ENCODE measurements at places on chromosomes 1 and 21.

DNA sequence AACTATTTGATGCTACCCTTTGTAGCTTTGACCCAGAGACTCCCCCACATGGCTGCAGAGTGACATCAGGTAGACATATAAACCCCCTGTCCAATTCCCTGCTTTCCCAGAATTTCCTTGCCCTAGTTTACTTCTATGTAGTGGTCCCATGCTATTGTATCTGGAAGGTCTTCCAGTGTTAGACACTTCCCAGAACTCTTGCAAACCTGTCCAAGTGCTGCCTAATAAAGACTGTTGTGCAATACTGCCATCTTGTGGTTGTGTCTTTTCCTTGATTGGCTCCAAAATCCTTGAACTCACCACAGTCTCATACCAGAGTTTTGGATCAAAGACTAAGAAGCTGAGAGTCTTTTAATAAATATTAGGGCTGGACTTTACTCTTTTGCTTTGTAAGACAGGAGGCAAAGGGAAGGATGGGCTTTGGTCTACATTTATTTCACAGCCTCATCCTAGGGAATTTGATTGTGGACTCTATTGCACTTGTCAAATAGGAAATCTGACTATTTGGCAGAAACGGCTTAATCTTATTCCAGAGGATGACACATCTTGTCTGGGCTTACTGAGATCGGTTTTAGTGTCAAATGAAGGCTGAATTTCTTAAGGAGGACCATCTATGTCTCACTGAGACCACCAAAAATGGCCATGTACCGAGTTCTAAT, 169.9 kb downstream of the LRRC7 start:
- DNase-seq = peak; percentile 3

- no peak for DNase-seq
Observed at GRCh38 chr1:245969283-245969682, 537.8 kb downstream of the SMYD3 start.

DNA sequence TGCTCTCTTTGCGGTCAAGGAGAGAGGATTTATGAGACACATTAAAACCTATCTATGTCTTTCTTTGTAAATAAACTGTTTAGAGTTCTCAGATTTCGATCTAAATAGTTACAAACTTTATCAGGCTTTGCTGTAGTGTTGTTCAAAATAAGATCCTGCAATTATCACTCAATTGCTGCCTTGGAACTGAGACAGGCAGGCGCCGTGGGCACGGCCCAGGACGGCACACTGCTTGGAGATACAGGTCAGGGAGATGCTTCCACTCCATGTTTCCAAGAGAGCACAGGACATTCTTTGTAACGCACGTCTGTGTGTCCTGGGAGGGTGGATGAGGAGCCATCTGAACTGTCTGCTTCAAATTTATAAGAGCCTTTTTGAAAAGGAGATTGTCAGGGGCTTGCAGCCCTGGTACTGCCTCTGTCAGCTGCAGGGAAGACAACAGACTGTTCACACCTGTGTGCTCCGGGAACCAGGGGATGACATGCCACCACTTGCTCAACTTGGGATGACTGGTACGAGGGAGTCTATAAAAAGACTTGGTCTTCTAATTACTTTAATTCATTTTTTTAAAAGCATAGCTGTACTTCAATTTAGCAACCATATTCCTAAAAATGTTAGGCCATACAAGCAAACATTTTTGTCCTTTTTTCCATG, 472.9 kb upstream of the RUNX1 start:
- DNase-seq = no peak

GRCh38 chr21:17542371-17543011, 29.6 kb downstream of the CXADR start:
- no peak for DNase-seq

DNA sequence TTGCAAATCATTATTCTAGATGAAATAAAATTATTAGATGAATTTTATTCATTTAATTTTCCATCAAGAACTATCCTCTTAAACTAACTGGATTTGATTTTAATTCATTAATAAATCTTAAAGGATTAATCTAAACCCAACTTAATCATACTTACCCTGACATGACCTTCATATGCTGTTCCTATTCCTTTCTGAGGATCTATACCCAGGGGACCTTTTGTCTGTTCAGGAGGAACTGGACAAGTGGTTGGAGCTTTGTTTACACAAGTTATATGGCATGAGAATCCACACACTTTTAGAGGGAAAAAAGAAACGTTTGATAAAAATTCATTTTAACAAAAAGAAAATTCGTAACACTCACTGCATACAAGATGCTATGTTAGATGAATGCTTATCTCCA, 95.2 kb downstream of the COQ8A start:
- DNase-seq = no peak

- DNase-seq = no peak
Observed at GRCh38 chr1:216223486-216223885, 199.8 kb downstream of the USH2A start.

DNA sequence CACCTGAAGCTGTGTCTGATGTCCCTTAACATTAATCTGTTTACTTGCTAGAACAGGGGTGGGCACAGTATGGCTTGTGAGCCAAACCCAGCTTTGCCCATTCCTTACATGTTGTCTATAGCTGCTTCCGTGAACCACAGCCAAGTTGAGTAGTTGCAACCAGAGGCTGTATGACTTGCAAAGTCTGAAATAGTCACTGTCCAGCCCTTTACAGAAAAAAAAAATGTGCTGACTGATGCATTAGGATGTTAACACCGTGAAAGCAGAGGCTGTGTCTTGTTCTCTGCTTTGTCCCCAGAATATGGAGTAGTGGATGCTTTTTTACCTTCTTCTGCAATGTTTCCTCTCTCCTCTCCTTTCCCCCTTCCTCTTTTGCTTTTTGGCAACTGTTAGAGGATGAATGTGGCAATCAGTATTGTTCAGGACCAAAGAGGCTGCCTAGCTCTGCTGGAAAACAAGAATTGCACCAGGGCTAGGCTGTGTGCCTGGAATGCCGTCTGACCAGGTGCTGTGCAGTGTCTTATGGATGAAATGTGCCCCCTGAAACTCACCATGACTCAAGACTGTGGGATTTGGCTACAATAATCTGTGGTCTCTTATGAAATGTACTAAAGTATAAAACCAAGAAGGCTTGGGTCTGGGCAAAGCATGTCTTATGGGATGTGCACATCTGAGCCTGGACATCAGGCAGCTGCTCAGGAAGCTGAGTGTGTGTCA, 79.6 kb upstream of the GCLM start:
- DNase-seq = no peak

- peak; percentile 29 for DNase-seq
Observed at GRCh38 chr1:16367968-16368890, 1.2 kb downstream of the SZRD1 start.

GRCh38 chr1:9256332-9256731, 21.8 kb downstream of the H6PD start:
- DNase-seq = no peak

DNA sequence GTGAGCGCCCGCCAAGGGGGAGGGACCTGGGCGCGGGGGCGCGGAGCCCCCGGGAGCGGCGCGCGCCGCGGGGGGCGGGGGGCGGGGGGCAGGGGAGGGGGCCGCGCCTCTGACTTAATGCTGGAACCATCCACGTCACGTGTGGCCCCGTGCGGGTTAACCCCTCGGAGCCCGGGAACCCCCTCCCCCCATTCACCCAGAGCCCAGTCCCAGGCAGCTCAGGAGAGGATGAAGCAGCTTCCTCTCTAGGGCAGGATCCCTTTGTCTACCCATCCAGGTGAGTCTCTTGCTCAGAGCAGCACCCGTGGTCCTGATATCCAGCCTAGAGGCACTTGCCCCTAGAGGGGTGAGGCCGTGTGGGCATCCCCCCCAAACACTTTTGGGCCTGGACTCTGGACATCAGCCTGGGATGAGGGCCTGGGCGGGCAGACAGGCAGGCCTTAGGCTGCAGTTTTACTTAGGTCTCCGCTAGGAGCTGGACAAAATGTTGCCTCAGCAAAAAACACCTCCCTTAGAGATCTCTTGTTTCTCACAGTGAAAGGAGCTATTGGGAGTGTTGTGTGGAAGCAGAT, at the start of gene ALX3:
Gene ALX3, minus strand, starts transcription at position 2 of the 572 bp plus-strand sequence. CDS start 60 bp downstream, outside the sequence.
- no peak for DNase-seq

GRCh38 chr1:89734442-89734841, 86.4 kb upstream of the LRRC8D start:
- no peak for DNase-seq

GRCh38 chr1:51666478-51666877, 49.6 kb downstream of the OSBPL9 start:
- no peak for DNase-seq

- no peak for DNase-seq
Observed at GRCh38 chr1:72915581-72915980, 633.2 kb upstream of the NEGR1 start.

DNA sequence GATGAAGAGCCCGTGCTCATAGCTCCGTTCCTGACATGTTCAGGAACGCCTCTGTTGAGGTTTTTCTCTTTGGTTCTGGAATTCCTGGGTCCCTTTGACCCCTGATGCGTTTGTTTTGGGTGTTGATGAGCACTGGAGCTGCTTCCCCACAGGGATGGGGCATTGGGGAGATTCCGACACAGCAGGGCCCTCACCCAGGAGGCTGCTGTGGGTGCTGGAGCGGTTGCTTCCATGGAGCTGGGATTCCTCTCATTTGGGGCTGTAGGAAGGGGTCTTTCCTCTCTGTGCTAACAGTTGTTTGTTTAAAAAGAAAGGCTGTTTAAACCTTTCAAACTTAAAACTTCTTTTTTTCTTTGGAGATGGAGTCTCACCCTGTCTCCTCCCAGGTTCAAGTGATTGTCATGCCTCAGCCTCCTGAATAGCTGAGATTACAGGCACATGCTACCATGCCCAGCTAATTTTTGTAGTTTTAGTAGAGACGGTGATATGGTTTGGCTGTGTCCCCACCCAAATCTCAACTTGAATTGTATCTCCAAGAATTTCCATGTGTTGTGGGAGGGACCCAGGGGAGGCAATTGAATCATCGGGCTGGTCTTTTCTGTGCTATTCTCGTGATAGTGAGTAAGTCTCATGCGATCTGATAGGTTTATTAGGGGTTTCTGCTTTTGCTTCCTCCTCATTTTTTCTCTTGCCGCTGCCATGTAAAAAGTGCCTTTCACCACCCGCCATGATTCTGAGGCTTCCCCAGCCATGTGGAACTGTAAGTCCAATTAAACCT, 48.9 kb downstream of the SKI start:
- DNase-seq = no peak

GRCh38 chr1:9349331-9349851, 56.7 kb downstream of the SPSB1 start:
- no peak for DNase-seq

DNA sequence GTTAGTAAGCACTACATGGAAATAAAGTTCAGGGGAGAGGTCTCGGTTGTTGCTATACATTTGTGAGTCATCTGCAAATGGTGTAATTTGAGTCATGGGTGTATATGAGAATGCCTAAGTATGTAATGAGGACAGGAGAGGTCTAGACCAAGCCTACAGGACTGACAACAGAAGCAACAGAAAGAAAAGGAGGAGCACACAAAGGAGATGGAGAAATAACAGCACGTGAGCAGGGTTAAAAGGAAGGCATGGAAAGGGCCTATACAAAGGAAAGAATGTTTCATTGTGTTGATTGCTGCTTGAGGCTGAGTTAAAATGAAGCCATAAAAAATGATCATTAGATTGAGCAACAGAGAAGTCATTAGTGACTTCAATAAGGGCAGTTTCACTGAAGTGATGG, 28.0 kb upstream of the PRKAA2 start:
- no peak for DNase-seq

- DNase-seq = no peak
Observed at GRCh38 chr1:17213782-17214148, 8.8 kb downstream of the PADI1 start.

GRCh38 chr1:186819126-186819525, 9.6 kb upstream of the PLA2G4A start:
- no peak for DNase-seq

GRCh38 chr1:20158358-20159070, 19.4 kb downstream of the PLA2G2F start:
- peak; percentile 36 for DNase-seq

GRCh38 chr1:64654519-64655341, 90.1 kb upstream of the RAVER2 start:
- DNase-seq = no peak

GRCh38 chr1:233261206-233261605, 34.3 kb downstream of the PCNX2 start:
- DNase-seq = no peak

DNA sequence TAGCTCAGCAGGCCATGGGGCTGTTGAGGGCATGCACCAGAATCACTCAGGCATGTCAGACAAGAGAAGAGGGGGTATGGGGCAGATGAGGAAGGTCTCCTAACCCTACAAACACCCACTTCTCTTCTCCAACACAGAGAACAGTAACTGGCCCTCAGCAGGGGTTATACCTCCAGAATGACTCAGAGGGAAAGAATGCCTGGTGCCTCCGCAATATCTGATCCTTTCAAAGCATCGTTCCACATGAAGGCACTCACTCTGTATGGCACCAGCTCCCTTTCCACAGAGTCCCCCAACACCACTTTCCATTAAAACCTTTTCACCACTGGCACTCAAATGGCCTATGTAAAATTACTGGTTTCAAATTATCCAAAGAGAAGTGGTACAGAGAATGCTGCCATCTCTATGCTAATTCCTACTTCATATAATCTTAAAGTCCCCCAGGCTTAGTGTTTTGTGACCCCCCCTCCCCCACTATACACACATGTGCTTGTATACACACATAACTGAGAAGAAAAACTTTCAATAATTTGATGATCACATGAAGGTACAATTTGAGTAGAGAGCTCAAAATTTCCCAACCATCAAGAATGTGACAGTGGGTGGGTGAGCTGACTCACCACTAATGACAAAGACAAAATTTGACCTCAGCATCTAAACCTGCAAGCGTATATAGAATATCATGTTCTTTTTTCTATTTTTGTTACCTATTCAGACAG, 91.5 kb downstream of the SIPA1L2 start:
- peak; percentile 5 for DNase-seq

DNA sequence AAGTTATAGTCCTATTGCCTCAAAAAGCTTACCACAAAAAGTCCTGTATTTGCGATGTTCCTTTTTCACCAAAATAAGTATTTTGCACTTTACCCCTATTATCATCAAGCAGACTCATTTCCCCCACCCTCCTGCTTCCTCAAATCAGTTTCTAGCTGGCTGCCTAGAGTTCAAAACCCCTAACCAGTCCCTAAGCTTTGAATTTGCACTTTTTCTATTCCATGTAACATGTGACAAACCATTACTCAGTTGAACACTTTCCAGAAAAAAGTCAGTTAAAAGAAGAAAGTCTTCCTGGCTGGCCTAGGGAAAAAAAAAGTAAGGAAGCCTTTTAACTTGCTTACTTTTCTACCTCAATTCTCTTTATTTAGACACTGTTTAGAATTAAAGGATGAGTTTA, 8.2 kb downstream of the CEP170 start:
- DNase-seq = no peak

GRCh38 chr1:223161321-223161720, 18.3 kb upstream of the TLR5 start:
- no peak for DNase-seq

- DNase-seq = no peak
Observed at GRCh38 chr1:95229037-95229436, 5.0 kb upstream of the RWDD3 start.

GRCh38 chr1:152873495-152873894, 4.6 kb upstream of the SMCP start:
- DNase-seq = no peak

Data from stimulated activated CD4-positive, alpha-beta T cell treated with anti-CD3 and anti-CD28 coated beads, Interleukin-15, amount 100 ng/mL, for 24 hours (primary cell).